ENCODE measurements at places on chromosomes 5 and 9. TPM values are rescaled to one million over a fixed set of nuclear protein-coding genes. Genes with fewer than 3 reads are reported as not detected.

- no peaks in the 10 kb centered on the region for H3K36me3 ChIP-seq
- no peak for DNase-seq
Measured at GRCh38 chr5:169933616-169934015, 46.7 kb downstream of the INSYN2B start.

Gene ESM1
- total RNA-seq = not detected

DNA sequence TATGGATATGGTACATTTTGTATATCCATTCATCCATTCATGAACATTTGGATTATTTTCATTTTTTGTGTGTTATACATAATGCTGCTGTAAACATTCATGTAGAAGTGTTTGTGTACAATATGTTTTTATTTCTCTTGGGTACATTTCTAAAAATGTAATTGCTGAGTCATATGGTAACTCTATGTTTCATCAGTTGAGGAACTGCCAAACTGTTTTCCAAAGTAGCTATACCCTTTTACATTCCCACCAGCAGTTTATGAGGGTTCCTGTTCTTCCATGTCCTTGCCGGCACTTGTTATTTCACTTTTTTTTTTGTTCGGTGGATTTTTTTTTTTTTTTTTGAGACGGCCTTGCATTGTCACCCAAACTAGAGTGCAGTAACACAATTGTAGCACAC lies 54.0 kb upstream of the MCCC2 start:
- no peak overlapping the region for H3K4me3 ChIP-seq
- peaks cover 23% of the 10 kb centered on the region for H3K4me1 ChIP-seq
- H3K27me3 ChIP-seq = no peaks in the 10 kb centered on the region
- DNase-seq = no peak

- DNase-seq = peak; percentile 38
- H3K27me3 ChIP-seq = peaks cover 16% of the 10 kb centered on the region
- H3K36me3 ChIP-seq = peaks cover 1% of the 10 kb centered on the region
- no peaks in the 10 kb centered on the region for H3K4me1 ChIP-seq
Measured at GRCh38 chr5:176296-176823, 14.9 kb upstream of the LRRC14B start.

DNA sequence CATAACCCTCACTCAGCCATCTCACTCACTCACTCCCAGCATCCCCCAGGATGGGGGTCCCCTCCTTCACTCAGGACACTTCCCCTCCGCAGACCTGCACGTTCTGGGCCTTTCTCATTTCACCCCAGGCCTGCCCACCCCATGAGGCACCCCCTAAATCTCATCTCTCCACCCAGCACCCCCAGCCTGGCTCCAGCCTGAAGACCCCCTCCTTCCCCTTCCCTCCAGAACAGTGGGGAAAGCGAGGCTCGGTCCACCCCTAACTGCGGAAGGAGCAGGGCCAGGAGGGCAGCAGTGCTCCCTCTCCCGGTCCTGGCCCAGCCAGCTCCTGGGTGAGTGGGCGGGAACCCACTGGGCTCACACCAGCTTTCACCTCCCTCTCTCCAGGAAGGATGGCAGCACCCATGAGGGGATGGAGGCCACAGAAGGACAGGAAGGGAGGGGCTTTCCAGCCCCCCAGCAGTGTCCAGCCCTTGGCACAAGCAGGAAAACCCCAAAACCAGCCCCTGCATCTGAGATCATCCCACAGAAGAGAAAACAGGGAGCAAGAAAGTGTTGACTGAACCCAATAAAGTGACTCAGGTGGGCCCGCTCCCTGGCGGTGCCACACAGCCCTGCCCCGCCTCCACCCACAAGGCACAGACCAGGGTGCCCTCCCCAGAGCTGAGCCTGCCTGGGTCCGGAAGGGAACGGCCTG lies 55.0 kb downstream of the LRSAM1 start:
- peaks cover 9% of the 10 kb centered on the region for H3K36me3 ChIP-seq
- no peaks in the 10 kb centered on the region for H3K27me3 ChIP-seq
- peaks cover 5% of the 10 kb centered on the region for H3K4me1 ChIP-seq
- no peak for DNase-seq
- peak overlapping the region; percentile 63 for H3K27ac ChIP-seq
- no peak overlapping the region for H3K4me3 ChIP-seq

DNA sequence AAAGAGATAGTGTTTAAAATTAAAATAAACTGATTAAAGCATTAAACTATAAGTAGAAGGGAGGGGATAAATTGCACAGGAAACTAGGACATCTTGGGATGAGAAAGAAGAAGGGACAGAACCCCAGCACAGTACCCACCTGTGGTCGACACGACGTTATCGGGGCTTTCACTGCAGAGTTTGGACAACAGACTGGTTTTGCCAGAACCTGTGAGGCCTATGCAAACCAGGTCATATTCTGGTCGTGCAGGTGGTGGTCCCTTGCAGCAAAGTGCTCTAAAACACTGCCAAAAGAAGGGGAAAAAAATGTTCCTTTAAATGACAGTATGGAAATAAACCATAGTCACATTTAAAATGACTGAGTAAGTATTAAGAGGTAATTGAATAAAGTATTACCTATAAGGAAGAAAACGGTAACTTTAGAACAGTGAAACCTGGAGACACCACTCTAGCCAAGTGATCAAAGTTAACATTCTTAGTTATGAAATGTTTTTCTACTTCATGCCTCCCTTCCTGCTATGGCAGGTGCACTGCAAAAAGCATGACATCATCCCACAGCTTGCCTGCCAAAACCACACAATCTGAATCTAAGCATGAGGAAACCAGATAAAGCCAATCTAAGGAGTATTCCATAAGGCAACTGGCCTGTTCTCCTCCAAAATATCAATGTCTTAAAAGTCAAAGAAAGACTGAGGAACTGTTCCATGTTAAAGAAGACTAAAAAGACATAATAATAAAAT lies 138.6 kb downstream of the ARL15 start:
- no peak for DNase-seq
- no peaks in the 10 kb centered on the region for H3K4me1 ChIP-seq
- no peak overlapping the region for H3K27ac ChIP-seq
- no peaks in the 10 kb centered on the region for H3K27me3 ChIP-seq
- H3K36me3 ChIP-seq = peaks cover 2% of the 10 kb centered on the region
